Stimulated activated CD8-positive, alpha-beta memory T cell treated with anti-CD3 and anti-CD28 coated beads, Interleukin-4, amount 100 ng/mL, for 1 hour (primary cell): ENCODE measurements at places on chromosomes 7 and 10.

DNA sequence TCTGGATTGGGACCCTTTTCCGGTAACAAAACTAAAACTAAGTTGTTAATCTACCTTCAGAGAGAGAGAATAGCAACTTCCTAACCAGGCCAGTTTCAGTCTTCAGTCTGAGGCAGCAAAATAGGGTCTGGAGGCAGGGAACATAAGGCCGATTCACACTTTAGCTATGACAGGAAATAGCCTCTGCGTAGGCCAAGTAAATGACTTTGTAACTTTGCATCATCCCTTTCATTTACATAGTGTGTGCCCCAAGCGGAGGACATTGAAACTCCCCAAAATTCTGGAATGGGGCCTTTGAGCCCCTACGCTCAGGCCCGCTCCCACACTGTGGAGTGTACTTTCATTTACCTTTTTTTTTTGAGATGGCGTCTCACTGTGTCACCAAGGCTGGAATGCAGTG lies 1.7 kb upstream of the UPP1 start:
- no peak for DNase-seq

- DNase-seq: no peak
These were observed 49.3 kb downstream of the ICA1 start for GRCh38 chr7:8212638-8213037.

- DNase-seq: no peak
These were observed 188.0 kb downstream of the TCERG1L start for GRCh38 chr10:131123496-131123895.

DNA sequence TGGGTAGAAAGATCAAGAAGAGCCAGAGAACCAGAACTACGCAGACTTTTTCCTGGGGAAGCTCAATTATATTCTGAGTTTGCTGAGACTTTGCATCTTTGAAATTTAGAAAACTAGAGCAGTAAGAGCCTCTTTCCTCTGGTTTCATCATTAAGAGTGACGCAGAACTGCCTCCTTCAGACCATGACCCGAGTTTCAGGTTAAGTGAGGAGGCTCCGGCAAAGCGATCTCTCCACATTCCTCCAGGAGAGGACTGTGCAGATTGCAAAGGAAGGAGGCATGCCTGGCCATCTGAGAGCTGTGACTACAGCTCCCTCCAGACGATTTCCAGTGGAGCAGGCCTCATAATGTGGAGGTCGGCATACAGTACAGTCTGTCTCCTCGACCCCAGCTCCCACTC lies 115.8 kb upstream of the LANCL2 start:
- DNase-seq: no peak

DNA sequence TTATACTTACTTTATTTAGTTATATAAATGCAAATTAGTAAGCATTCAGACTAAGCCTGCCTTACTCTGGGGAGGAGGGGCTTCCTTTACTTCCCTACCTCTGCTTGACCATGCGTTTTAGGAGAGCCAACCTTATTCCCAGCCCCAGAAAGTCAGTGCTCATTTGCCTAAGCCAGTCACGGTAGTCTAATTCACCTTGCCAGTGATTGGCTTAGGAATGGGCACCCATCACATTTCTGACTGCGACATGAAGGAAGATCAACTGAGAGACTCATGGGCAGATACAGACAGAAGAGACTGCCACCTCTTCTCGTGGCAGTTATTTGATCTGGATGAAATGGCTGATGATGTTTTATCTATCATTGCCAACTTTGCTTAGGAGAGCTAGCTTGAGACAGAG lies 29.5 kb downstream of the RPA3 start:
- DNase-seq: no peak

DNA sequence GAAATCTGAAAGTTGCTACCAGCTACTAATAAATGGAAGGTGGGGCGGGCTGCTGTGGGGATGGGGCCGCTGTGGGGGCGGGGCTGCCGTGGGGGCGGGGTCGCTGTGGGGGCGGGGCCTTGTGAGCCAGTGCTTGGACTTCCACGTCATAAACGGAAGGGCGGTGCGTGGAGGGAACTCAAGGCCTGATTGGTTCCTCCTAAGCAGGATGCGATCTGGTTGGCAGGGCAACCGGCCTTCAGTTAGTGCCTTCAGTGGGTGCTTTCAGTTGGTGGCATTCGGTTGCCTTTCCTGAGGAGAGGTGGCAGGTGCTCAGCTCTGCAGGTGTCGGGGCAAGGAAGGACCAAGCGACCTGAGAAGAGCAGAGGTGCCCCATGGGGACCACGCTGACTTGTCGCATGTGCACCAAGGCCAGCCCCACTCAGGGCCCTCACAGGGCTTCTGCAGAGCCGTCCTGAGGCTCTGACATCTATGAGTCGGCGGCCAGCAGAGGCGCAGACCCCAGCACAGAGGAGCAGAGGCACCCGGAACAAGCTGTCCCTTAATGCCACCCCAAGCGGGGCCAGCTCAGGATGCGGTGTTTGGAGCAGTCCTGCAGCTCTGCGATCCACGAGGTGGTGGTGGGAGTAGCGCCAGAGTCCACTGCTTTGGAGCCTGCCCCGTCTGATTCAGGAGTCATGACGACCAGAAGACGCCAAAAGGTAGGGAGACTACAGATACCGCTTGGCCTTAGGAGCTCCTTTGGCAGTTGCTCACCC lies 54.4 kb upstream of the PDSS1 start:
- no peak for DNase-seq

- DNase-seq: no peak
These were observed 189.3 kb downstream of the POLR1F start for GRCh38 chr7:19519443-19520021.

DNA sequence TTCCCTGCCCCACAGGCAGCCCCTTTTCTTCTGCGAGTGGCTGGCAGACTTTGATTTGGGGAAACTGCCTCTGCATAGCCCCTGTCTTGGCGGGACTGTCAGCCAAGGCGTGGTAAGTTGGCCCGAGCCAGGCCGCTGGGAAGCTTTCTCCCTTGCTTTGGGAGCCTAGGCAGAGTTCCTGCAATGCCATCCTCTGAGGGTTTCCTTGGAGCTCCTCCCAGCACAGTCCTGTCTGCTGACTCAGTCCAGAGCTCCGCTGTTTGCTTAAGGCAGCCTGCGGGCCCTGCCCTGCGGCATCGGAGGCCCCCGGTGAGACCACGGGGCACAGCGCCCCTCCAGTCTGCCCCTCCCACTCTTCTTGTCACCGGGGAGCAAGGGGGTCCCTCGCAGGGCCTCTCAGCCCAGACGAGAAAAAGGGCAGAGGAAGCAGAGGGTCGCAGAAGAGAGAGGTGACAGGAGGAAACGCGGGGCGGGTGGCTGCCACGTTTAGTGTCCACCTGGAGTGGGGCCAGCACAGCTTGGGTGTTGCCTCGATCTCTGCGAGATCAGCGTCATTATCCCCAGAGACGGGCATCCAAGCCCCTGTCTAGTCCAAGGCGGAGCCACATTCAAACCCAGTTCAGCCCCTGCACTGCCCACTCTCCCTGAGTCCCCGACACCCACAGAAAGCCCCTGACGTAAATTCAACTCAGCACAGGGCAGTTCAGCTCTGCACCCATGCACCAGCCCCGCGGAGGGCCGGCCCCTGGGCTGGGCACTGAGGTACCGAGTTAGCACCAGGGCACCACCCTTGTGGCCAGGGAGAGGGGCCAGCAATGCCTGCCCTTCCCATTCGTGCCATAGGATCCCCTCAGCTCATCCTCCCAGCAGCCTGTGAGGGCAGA lies 59.0 kb upstream of the CHST15 start:
- no peak for DNase-seq

- DNase-seq: no peak
These were observed 406 bp downstream of the PRLHR start for GRCh38 chr10:118595064-118595420.

- DNase-seq: no peak
These were observed 2.7 kb upstream of the PGAM2 start for GRCh38 chr7:44068054-44068453.

- DNase-seq: no peak
These were observed 17.3 kb upstream of the GRIFIN start for GRCh38 chr7:2493205-2494164.

- DNase-seq: no peak
These were observed 178.0 kb downstream of the IPMK start for GRCh38 chr10:58089739-58090138.

DNA sequence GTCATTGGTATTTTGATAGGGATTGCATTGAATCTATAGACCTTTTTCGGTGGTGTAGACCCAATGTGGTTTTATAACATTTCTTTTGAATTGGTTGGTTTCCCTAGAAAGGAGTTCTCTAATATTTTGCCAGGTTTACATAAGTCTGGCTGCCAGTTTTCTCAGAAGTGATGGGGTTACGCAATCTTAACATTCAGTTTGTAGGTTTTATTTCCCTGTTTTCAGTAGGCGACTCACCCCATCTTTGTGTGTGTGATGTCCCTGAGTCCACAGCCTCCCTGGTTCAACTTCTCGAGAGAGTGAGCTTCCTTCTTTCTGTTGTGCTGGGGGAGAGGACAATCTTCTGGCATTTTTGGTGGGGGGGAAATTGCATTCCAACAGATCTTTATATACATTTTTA lies 9.6 kb upstream of the KIF5B start:
- DNase-seq: no peak

- DNase-seq: no peak
These were observed 168.4 kb downstream of the SORCS3 start for GRCh38 chr10:104809288-104810090.

- DNase-seq: no peak
These were observed 22.8 kb upstream of the PHYH start for GRCh38 chr10:13322615-13323148.
